ENCODE measurements at places on chromosomes 3 and 15.

- no peak for DNase-seq
Measured at GRCh38 chr3:53225181-53225580, 30.6 kb downstream of the TKT start.

DNA sequence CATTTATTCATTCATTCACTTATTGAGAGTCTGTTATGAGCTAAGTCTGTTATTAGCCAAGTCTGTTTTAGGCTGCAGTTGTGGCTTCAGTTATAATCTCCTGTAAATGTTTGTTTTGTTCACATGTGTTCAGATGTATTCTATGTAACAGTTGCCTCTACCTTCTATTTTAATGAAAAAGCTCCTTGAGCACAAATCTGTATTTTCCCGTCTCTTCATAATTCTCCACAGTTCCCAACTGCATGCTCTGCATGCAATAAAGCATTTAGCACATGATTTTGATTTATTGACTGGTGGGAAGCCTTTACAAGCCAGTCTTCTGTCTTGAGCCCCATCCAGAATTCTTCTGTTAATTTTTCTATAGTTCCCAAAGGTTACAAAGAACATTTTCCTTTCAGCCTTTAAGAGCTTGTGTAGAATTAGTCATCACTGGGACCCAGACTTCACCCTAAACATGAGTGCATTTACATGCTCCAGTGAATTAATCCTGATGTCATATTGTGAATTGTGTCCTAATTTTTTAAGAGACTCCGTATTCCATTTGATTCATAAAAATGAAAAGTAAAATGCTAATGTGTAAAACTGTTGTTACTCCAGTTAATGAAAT is 122.3 kb upstream of the NR2E3 start:
- DNase-seq = no peak

DNA sequence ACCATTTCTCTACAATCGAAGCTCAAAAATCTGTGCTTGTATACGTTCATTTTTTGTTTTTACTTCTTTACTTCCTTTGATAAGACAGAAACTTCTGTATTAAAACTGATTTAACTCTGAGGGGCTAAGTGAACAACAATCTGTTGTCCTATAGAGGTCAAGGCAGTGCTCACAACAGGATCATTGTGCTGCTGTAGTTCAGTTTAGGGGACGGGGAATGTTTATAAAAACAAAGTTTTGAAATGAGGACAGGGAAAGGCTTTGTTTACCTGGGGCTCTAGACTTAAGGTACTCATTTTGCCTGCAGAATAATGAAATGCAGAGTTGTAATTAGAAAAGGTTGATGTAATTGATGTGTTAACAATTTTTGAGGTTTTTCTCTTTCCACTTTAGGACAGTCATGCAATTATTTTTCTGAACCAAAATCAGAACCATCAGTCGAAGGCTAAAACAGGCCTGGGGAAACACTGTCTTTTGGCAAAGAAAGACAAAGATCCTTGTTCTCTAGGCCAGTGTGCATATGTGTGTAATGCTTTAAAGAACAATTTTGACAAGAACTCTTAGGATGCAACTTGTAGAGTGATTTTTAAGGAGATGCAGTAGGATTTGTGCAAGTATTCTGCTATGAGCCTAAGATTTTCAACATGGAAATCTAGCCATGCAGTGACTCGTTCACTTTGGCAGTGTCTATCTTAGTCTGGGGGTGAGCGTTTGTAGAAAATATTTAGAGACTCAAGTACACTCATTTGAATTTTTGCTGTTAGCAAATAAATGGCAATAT is 165.2 kb downstream of the PGPEP1L start:
- no peak for DNase-seq

DNA sequence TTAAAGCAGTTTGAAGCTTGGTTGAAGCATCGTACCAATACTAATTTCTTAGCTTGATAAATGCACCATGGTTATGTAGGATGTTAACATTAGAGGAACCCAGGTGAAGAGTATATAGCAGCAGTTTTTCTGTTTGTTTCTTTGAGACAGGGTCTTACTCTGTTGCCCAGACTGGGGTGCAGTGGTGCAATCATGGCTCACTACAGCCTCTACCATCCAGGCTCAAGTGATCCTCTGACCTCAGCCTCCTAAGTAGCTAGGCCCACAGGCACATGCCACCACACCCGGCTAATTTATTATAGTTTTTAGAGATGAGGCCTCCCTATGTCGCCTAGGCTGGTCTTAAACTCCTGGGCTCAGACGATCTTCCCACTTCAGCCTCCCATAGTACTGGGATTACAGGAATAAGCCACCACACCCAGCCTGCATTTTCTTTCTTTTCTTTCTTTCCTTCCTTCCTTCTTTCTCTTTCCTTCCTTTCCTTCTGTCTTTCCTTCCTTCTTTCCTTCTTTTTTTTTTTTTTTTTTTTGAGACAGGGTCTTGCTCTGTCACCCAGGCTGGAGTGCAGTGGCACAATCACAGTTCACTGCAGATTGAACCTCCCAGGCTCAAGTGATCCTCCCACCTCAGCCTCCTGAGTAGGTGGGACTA is 6.1 kb downstream of the PEAK1 start:
- DNase-seq = no peak

GRCh38 chr15:62641825-62642224 is 400.7 kb upstream of the TPM1 start:
- no peak for DNase-seq

- no peak for DNase-seq
Measured at GRCh38 chr3:33833408-33834095, 35.1 kb downstream of the PDCD6IP start.

- DNase-seq = no peak
Measured at GRCh38 chr3:48464713-48465221, 18.2 kb downstream of the ATRIP start.

DNA sequence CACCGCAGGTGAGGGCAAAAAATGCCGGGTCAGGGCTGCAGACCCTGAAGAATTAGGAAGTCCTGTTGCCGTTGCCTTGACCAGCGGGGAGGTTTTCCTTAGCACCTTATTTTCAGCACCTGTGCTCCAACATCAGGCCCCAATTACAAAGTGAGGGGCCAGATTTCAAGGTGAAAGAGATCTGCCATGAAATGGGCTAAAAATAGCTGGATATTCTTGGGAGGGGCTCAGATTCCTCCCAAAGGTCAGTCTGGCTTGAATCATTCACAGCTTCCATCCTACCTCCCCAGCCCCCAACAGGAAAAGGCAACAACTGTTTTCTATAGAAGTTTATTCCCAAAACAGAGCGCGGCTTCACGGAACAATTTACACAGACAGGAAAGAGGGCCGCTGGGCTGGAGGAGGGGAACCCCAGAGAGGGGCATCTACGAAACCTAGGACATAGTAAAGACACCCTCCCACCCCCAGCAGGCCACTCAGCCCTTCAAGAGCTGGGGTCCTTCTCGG is 941 bp upstream of the SLC26A6 start:
- DNase-seq = no peak

DNA sequence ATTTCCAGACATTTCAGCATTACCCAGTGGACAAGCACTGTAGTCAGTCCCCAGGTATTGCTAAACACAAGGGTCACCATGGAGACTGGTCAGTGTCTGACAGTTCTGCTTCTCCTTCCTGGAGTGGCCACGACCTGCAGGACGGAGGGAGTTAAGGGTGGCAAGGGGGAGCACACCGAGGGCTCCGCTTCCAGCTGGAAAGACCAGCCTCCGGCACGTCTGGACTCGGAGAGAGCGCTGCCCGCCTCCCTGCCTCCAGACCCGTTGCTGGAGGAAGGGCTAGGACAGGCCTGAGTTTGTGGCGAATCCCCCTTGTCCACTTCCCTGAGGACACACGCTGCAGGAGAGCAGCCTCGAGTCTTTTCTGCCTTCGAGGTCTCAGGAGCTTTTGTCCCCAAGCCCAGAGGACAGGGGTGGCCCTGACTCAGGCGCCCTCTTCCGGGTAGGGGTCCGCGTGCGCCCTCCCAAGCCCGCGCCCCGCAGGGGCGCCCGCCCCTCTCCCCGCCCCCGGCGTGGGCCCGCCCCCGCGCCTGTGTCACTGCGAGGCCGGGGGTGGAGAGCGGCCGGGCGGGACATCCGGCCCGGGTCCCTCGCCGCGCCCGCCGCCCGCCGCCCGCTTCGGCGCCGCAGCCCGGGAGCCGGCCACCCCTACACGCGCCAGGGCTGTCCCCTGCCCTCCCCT is at the start of gene CHST14:
Gene CHST14 (plus strand): TSS at position 562 of the 682 bp plus-strand sequence. CDS start 230 bp downstream, outside the sequence.
- DNase-seq = no peak

GRCh38 chr3:50418850-50419249 is 59.5 kb upstream of the TMEM115 start:
- DNase-seq = no peak

GRCh38 chr15:25237291-25237978 is 201.4 kb downstream of the UBE3A start:
- DNase-seq = no peak

DNA sequence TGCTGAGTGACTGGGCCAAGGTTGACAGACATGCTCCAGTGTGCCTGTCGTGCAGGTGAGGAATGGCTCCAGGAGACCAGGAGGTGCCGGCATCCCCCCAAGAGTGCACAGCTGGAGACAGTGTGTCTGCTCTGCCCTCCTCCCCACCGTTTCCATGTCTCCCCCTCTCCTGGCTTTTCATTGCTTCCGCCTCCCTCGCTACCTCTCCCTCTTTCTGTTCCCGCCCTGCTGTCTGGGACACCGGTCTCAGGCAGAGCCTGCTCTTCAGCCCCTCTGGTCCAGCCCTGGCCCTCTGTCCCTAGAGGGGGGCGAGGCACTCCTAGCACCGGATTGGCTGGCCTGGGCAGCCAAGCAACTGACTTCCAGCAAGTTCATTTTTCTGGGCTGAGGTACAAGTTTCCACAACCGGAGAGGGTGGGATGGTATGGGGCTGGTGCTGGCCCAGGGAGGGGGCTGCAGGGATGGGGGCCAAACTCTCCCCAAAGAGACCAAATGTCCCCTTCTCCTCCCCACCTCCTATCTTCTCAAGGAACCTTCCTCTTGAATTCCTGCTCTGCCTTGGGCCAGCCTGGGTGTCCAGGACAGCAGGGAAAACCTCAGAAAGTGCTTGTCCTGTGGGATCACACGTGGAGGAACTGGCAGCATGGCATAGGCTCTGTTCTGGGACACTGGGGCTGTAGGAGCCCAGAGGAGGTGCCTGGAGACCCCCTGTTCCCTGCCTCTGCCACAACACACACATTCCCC is 32.6 kb downstream of the PRKCD start:
- DNase-seq = no peak

DNA sequence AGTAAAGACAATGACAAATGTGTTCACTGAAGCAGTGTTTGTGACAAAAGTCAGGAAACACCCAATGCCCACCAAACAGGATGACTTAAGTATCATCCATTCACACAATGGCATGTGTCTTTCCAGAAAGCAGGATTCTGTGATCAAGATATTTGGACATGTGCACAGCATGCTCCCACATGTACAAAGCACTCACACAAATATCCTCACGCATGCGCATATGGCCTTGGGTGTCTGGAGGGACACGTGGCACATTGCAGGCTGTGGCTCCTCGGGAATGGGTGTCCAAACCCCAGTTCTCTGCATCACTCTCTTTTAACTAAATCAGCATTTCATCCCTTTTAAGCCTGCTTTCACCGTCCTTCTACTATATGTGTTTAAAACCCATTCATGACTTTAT is 130.5 kb downstream of the KLF13 start:
- no peak for DNase-seq

- DNase-seq = no peak
Measured at GRCh38 chr3:179474480-179474879, 23.2 kb upstream of the GNB4 start.

GRCh38 chr3:146033950-146034349 is 127.0 kb downstream of the PLOD2 start:
- DNase-seq = no peak

- no peak for DNase-seq
Measured at GRCh38 chr3:171285287-171285686, 174.9 kb downstream of the TNIK start.

DNA sequence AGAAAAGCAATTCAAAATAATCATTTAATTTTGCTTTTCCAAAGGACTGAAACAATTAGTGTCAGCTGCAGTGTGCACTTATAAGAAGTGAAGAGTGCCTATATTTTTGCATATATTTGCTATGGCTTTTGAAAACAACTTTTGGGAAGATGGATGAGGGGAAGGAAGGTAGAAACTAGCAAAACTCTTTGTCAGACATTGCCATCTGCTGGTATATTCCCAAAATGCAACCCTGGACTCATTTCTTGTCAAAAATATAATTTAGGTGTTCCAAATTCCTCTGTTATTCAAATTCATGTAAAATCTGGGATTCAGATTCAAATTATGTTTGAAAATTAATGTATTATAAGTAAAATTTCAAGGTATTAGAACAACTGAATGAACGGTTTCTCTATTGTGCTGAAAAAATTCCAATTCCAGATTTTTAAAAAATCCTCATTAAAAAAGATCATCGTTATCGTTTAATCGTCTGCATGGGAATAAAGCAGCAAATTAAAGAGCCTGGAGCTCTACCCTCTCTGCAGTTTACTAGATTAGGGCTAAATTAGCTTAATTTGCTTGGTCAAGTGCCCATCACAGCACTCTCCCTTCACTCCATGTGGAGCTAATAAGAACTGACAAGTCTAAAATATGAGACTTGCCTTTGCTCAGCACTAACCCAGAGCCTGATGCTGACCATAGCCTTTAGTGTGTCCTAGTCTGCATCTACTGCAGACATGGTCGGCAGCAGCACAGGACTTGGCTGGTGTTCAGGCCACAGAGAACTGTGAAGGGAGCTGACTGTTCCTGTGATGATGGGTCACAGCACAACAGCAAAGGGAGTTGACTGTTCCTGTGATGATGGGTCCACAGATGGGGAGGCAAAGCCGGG is 67.9 kb upstream of the MITF start:
- peak; percentile 6 for DNase-seq

DNA sequence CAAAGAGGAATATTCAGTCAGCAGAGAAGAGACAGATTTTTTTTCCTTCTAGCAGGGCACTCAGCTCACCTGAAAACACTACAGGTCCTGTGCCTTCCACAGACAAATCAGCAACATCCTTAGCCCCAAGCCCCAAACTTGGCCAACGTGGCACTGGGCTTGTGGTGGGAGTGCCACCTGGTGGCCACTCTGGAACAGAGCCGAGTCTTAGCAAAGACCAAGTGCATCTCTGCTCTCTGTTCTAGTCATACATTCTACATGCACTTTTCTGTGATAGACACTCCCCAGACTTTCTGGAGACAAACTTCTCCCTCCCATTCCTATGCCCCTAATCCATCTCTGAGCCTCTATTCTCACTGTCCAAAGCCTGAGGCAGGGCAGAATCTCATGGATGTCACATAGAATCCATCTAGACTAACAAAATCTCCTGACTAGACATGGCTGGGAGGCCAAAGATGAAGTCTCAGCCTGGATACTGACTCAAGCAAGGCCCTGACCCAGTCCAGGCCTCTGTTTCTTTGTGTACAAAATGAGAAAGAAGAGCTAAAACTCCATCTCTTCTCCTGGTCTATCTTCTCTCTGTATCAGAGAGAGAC is 5.1 kb upstream of the SEMA7A start:
- peak; percentile 32 for DNase-seq

GRCh38 chr3:69072928-69073327 is 7.2 kb downstream of the UBA3 start:
- no peak for DNase-seq

DNA sequence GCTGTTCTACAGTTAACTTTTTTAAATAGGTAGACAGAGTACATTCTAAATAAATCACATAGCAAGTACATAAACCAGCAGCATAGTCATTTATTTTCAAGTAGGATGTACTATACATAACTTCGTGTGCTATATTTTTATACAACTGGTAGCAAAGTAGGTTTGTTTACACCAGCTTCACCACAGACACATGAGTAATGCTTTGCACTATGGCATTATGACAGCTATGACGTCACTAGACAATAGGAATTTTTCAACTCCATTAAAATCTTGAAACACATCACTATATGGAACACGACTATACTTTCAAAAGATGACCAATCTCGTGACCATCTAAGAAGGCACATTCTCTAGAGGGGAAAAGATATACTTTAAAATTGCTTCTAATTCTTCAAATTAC is 3.5 kb downstream of the TEX55 start:
- no peak for DNase-seq

GRCh38 chr3:122727294-122727693 is 46.7 kb downstream of the PARP14 start:
- DNase-seq = no peak
